ENCODE measurements at places on chromosomes 7 and 10.

DNA sequence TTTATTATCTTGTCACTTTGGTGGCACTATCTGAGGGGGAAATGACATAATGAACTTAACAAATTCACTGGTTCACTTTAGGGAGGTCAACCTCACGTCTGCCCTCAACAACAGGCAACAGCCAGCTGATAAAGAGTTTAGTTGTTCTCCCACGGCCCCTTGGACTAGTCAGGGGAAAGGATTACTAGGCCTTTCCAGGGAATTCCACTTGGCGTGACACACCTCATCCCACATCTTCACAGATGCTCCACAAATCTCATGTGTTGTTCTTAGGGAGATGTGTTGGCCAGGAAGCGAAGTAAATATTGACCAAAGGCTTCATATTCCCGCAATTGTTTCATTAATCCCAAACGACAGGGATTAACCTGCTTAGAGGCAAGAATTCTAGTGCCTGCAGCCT lies 183.5 kb upstream of the CDCA7L start:
- DNase-seq: no peak

GRCh38 chr7:36117203-36117840 lies 35.7 kb upstream of the EEPD1 start:
- no peak for DNase-seq

- no peak for DNase-seq
Measured at GRCh38 chr10:24238519-24239247, 29.7 kb downstream of the KIAA1217 start.

DNA sequence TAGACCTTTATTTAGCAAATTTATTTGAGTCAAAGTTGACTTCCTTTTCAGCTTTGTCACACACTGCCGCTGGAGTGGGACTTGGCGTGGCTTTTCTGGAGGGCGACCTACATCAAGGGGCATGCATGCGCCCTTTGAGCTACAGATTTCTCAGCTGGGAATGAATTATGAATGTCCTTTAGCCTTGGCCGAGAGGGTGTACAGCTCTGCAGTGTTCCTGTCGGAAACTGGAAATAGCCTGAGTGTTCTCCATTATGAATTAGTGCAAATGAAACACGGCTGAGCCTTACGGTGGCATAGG lies 79.7 kb downstream of the GLRX3 start:
- no peak for DNase-seq

GRCh38 chr7:3246127-3246526 lies 54.9 kb upstream of the SDK1 start:
- no peak for DNase-seq

DNA sequence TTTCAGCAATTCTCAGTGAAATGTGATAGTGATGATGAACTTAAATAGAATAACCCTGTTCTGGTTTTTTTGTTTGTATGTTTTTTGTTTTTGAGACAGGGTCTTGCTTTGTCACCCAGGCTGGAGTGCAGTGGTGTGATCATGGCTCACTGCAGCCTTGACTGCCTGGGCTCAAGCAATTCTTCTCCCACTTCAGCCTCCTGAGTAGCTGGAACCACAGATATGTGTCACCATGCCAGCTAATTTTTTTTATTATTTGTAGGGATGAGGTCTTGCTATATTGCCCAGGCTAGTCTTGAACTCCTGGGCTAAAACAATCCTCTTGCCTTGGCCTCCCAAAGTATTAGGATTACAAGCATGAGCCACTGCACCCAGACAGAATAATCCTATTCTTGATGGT lies 14.3 kb upstream of the COL17A1 start:
- DNase-seq: no peak

GRCh38 chr7:55132890-55133551 lies 114.2 kb downstream of the EGFR start:
- no peak for DNase-seq

GRCh38 chr10:78972947-78973900 lies 95.5 kb upstream of the ZMIZ1 start:
- DNase-seq: peak; percentile 93

DNA sequence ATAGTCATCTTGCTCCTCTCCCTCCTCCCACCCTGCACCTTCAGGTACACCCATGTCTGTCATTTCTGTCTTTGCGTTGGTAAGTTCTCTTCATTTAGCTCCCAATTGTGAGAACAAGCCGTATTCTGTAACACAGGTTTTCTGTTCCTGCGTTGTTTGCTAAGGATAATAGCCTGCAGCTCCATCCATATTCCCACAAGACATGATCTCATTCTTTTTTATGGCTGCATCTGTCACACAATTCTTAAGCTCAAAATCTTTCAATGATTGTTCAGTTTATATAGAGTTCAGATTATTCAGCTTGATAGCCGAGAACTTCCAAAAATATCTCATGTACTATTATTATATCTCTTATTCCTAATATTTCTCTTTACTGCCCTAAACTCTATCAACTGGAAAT lies 16.0 kb upstream of the TMEM168 start:
- no peak for DNase-seq

- peak; percentile 90 for DNase-seq
Measured at GRCh38 chr10:78255796-78256638, 222.4 kb downstream of the RPS24 start.

DNA sequence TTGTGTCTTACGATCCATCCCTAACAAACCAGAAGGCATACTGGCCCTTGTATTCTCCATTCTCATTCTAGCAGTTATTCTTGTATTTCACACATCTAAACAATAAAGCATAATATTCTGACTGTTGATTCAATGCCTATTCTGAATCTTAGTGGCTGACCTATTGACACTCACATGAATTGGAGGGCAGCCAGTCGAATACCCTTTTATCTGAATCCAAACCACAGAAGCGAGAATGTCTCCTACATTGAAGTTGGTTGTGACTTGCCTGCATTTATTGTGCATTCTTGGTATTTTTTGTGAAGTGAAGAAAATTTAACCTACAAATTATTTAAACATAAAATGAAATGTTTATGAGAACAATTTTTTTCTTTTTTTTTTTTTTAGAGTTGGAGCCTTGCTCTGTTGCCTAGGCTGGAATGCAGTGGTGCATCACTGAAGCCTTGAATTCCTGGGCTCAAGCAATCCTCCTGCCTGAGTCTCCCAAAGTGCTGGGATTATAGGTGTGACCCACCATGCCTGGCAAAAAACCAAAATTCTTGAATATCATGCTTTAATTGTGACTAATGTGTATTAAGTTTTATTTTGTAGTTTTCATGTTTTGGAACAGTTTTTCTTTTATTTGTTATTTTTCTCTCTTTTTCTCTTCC lies 22.7 kb downstream of the EXOC4 start:
- DNase-seq: no peak

DNA sequence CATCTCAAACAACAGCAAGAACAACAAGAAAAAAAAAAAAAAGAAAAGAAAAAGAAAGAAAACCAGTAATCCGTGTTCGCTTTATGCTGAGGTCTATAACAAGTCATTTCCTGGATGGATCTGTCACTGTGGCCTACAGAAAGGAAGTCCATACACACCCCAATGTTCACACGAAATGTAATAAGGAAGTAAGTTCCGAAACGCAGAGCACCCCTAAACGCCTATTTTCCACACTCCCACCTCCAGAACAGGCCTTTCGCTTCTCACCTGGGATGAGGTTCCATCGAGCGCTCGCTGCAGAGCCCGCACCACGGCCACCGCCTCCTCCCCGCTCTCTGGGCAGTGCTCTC lies 735 bp downstream of the ZNF394 start:
- peak; percentile 55 for DNase-seq

- no peak for DNase-seq
Measured at GRCh38 chr7:121871188-121871587, 1.8 kb upstream of the PTPRZ1 start.

- no peak for DNase-seq
Measured at GRCh38 chr7:98233219-98234070, 18.6 kb downstream of the TECPR1 start.

GRCh38 chr7:34130558-34131295 lies 225.4 kb downstream of the BMPER start:
- no peak for DNase-seq

DNA sequence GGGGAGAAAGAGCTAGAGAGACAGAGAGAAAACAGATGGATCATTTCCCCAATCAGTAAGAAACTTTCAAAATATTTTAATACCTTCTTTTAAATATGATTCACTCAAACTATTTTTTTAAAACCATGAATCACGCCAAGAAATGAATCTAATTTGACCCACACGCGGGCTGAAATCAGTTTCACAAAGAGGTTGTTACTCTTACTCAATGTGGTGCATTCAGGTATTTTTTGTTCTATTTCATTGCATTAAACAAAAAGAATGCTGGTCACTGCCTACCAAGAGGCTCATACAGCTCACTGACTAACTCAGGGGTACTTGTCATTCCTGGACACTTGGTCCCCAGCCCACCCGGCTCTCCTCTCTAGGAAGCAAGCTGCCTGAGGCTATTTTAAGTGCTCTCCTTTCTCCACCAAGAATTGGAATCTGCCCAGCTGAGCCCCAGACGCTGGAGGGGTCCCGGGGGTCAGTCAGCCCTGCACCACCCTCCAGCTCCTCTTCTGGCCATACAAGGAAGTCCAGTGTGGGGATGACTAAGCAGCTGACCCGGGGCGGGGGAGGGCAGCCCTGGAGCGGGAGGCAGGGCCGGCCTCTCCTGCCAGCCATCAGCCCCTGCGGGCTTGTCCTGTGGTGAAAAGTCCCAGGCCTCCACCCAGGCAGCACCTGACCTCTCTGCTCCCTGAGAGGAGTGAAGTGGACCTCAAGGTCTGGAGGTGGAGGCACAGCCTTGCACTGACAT lies 21.7 kb upstream of the PFKP start:
- peak; percentile 65 for DNase-seq

DNA sequence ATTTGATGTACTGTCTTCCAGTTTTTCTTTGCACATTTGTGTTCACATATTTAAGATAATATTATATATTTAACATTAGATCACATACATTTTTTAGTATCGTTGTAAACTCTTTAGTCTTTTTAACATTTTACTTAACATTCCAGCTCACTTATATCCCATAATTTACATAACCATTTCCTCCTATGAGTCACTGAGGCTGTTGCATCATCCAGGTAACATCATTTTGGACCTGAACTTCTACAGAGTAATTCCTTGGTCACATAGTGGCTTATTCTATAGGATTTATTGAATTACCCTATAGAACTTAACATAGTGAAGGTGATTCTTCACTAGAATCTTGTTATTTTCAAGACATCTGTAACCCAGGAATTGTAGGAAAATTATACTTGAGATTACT lies 194.4 kb downstream of the POU6F2 start:
- no peak for DNase-seq

GRCh38 chr7:8561449-8561848 lies 128.0 kb downstream of the NXPH1 start:
- DNase-seq: no peak

- no peak for DNase-seq
Measured at GRCh38 chr7:148854983-148855382, 29.1 kb downstream of the EZH2 start.

GRCh38 chr7:28418311-28418710 lies 6.0 kb downstream of the CREB5 start:
- DNase-seq: no peak

- DNase-seq: no peak
Measured at GRCh38 chr10:116141855-116142254, 131.2 kb downstream of the GFRA1 start.

GRCh38 chr7:26629696-26630095 lies 234.7 kb downstream of the SKAP2 start:
- no peak for DNase-seq

GRCh38 chr10:76010703-76011102 lies 579.3 kb downstream of the LRMDA start:
- DNase-seq: no peak

DNA sequence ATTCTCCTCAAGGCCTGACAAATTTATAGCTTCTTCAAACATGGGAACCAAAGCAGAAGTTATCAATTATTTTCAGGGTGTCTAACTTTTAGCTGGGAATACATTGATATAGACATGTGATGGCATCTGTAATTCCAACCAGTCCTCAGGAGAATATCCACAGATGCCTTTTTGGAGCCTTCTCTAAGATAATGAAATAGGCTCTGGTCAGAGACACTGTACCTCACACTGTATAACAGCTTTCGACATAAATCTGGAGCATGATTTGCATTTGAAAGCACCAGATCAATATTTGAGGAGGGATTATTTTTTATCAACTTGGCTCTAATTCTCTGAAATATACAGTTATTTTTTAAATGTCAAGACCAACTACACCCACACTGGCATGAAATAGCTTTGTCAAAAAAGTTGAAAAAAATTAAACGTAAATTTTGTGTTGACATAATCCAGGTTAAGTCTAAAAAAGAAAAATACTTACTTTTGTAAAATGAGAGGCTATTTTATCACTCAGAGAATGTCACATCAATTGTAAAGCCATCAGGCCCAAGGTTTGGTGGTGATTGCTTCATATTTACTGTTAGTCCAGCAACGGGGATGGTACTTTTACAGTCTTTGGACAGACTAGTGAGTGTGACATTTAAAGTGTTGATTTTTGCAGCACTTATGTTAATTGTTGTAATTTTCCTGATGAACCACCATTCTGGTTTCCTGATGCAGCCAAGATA lies 177.0 kb upstream of the SP8 start:
- no peak for DNase-seq

DNA sequence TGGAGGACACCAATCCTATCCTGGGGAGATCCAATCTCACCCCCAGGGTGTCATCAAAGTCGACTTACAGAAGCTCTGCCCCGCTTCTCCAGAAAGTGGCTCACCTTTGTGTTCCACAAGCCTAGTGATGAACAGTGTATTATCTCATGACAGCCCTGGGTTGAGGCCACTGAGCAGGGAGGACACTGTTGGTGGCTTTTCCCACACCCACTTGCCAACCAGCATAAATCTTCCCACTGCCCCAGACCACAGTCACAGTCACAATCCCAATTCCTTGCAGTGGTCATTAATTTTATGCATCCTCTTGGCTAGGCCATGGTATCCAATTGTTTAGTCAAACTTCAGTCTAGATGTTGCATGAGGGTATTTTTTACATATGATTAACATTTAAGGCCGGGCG lies 18.4 kb downstream of the TNS3 start:
- DNase-seq: peak; percentile 35

GRCh38 chr7:117269886-117270285 lies 53.0 kb downstream of the WNT2 start:
- DNase-seq: no peak

DNA sequence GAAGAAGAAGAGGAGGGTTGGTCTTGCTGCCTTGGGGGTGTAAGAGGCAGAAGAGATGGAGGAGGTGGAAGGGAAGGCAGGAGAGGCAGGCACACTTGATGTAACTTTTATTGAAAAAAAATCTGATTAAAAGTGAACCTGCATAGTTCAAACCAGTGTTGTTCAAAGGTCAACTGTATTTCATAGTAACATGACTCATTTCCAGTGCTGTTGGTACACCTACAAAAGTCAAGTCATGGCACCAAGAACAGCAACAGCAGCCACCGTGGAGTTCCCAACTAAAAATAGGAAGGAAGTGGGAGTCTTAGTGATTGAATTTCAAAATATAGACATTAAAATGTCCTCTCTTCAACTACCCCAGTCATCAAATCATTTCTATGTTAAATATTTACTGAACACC lies 88.5 kb downstream of the CTNNA3 start:
- no peak for DNase-seq

GRCh38 chr7:30162622-30163124 lies 27.9 kb downstream of the MTURN start:
- DNase-seq: no peak

- DNase-seq: no peak
Measured at GRCh38 chr7:98472521-98472954, 71.6 kb upstream of the BAIAP2L1 start.
